ENCODE measurements at places on chromosomes 5 and 9.

- DNase-seq: no peak
Measured at GRCh38 chr5:5140479-5141338, 579 bp downstream of the ADAMTS16 start.

DNA sequence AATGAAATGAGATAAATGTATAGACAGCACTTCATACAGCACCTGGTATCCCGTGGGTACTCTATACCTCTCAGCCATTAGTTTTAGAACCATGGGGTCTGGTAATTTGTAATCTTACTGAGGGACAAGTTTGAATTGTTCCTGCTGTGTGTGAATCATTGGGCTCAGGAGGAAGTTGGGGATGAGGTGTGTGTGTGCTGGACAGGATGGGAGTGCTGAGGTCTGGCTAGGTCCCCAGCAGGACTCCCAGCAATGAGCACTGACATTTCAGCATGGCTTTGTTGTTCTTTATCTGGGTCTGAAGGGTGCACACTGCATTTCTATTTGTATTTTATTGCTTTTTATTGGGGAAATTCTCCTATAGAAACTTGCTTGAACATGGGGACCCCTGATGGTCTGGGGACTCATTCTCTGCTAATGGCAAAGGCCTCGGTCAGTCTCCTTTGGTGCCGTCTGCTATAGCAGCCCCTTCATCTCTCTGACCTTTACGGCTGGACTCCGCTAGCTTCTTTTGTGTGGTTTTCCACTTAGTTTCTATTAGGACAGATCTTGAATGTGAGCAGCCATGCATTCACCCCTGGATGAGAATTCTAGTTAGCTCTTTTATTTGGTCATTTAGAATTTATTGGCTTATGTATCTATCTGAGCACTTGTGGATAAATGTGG lies 98.1 kb downstream of the SREK1 start:
- no peak for DNase-seq

DNA sequence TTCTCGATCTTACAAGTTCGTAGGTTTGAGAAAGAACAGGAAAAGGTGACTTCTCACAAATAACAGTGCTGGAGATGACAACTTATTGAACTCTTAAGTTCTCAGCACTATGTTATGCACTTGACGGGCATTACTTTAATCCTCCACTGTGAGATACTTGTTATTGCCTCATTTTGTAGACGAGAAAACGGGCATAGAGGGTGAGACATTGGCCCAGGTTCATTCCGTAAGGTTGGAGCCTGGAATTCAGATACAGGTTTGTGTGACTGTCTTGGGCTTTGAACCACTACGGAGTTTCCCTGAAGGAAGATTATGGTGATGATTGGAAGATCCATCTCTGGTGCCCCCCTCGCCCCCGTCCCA lies 657 bp downstream of the MAT2B start:
- no peak for DNase-seq

- DNase-seq: no peak
Measured at GRCh38 chr9:112286926-112287325, 46.5 kb downstream of the PTBP3 start.

DNA sequence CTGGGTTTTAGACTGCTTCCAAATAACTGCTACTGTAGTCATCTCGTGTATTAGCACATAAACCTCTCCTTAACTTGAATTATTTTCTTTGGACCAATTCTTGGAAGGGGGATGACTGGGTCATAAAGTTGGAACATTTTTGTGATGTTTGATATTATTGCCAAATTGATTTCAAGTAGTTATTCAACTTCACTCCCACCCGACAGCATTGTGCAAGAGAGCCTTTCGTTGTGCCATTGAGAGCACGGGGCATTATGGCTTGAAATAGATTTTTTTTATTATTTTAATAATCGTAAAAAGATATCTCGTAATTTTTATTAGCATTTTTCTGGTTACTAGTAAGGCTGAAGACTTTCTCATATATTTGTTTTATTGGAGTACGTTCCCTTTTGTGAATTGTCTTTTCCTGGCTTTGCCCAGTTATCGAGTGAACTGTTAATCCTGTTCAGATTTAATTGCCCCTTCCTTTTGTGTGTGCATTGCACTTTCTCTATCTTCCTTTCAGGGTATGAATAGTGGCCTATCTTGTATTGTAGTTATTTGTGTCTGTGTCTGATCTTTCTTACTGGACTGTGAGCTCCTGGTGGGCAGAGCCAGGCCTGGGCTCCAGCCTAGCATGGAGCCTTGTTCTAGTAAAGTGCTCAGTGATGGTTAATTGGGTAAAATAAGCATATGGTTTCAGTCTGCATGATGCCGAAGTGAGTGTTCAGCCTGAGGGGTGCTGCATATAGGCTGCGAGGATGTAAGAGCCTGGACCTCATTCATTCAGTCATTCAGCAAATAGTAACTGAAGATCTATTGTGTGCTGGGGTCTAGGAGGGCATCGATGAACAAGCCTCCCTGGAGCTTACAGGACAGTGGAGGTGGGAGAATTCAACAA lies 93.5 kb upstream of the SHB start:
- no peak for DNase-seq

DNA sequence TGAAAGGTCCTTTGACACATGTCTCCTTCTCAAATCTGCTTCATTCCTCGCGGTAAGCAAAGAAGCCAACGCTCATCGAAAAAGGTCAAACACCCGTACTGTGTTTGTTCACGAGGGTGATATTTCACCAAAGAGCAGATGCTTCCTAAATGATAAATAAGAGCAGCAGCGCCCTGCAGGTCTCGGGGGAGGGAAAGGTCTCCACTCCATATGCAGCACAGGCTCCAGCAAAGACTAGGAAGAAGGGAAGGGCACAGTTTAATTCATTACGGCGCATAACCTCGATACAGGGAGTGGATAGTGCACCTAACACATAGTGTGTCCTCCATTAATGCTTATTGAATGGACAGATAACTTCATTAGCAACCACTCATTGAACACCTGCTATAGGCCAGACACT lies 593.3 kb downstream of the CDK5RAP2 start:
- no peak for DNase-seq

DNA sequence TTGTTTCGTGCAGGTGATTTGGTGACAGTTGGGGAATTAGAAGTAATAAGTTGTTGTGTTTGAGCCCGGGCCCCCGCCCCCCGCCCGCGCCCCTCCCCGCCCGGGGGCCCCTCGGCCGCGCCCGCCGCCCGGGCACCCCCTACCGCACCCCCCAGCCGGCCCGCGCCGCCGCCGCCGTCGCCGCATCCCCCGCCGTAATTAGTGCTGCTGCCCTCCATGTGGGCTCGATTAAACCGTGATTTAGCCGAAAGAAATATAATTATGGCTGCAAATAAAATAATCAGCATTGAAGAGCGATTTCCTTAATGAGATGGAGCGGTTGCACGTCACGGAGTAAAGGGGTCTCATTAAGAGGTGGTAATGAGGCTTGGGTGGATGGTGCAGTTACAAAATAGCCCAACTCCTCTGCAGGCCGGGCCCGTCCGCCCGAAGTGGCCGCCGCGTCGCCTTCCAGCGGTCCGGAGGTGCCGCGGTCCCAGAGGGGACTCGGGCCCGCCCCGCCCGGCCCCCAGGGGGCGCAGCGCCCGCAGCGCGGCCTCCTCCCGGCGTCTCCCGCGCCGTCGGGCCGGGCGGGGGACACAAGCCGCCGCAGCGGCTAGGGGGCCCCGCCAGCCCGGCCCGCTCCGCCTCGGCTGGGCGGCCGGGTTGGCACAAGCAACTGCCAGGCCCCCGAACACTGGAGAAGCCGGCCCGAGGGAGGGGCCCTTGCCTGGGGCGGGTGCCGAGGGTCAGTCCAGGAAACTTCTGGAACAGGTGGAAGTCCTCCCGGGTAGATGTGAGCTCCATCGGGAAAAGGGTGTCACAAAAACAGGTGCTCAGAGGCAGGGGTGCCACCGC lies 6.9 kb upstream of the OTP start:
- DNase-seq: peak; percentile 21

DNA sequence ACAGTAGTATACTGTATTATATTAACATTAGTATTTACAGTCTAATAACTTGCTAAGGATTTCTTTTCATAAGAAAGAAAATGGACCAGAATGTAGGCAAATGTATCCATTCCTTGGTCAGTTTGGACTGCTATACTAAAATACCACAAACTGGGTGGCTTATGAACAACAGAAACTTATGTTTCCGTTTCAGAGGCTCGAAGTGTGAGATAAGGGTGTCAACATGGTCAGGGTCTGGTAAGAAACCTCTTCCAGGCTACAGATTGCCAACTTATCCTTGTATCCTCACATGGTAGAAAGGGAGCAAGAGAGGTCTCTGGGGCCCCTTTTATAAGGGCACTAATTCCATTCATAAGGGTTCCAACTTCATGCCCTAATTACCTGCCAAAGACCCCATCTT lies 9.2 kb upstream of the ESM1 start:
- DNase-seq: no peak

DNA sequence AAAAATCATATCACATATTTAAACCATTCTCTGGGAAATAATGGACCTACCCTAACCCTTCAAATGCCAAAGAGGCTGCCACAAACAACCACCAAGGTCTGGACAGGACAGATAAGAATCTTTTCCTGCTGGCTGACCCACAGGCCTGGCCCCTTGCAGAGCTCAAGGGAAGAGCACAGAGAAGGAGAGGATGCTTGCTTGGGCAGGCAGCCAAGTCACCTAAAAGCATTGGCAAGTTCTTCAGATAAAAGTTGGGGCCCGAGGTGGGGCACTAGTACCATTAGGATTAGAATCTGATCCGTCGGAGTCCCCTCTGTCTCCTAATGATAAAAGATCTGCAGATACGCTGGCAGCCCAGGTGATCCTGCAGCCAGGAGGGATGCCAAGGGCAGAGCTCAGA lies 176.6 kb downstream of the GABBR2 start:
- no peak for DNase-seq

DNA sequence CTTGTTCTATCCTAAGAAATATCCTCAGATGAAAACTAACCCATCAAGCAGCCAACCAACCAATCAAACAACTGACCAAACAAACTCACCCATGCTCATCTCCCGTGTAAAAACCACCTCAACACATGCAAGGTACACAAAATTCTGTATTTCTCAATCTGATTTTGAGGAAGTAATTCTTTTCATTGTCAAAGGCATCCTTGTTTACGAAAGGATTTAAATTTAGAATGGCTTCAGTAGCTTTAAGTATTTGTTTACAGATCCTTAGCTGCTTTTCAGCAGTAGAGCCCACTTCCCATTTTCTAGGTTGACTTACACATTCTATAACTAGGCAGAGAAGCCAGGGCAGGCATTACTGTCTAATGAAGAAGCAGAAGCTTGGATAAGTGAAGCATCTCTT lies 78.6 kb downstream of the NTRK2 start:
- no peak for DNase-seq

DNA sequence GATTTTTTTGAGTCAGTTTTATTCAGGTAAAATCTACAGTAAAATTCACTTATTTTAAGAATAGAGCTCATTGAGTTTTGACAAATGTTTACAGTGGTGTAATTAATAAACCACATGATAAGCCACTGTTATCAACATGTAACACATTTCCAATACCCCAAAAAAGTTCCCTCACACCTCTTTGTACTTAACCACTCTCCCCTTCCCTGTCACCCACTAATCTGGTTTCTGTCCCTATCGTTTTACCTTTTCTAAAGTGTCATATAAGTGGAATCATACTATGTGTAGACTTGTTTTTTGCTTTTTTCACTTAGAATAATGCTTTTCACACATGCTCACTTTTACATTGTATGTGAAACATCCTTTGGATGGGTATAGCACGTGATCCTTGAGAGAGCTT lies 127.2 kb downstream of the KDM4C start:
- no peak for DNase-seq

DNA sequence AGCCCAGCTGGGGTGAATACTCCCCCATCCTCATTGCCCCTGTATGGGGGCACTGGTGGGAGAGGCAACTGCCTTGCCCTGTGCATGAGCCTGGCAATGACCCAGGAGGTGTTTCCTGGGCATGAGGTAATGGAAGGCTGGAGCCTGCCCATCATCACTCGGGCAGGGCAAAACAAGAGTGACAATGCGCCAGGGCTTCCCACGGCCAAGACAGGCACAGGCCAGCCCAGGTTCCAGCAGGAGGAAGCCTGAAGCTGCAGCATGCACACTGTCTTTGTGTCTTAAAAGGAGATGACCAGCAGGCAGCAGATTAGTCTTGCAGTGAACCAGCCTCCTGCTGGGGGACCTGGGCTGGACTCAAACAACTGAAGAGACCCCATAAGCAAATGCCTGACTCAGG lies 92.2 kb upstream of the SMIM23 start:
- DNase-seq: no peak

- no peak for DNase-seq
Measured at GRCh38 chr9:7342736-7343135, 456.8 kb downstream of the DMAC1 start.

- no peak for DNase-seq
Measured at GRCh38 chr5:154753792-154754191, 1.4 kb upstream of the LARP1 start.

DNA sequence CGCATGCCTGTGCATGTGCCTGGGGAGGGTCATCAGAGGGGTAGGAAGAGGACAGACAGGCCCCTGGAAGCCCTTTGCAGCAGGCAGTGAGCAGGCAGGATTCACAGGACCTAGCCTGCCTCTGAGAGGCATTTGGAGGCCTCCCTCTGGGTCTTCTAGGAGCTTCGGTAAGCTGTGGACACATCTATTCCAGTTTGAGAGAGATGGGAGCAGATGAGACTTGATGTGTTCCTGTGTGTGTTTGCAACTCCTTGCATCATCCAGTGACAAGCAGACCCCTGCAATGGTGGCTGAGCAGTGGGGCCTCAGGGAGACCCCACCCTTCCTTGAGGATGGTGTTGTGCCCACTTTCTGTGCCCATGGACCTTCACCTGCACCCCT lies 64.0 kb downstream of the GADD45G start:
- DNase-seq: no peak

- DNase-seq: no peak
Measured at GRCh38 chr9:121473229-121473628, 26.4 kb downstream of the GGTA1 start.

DNA sequence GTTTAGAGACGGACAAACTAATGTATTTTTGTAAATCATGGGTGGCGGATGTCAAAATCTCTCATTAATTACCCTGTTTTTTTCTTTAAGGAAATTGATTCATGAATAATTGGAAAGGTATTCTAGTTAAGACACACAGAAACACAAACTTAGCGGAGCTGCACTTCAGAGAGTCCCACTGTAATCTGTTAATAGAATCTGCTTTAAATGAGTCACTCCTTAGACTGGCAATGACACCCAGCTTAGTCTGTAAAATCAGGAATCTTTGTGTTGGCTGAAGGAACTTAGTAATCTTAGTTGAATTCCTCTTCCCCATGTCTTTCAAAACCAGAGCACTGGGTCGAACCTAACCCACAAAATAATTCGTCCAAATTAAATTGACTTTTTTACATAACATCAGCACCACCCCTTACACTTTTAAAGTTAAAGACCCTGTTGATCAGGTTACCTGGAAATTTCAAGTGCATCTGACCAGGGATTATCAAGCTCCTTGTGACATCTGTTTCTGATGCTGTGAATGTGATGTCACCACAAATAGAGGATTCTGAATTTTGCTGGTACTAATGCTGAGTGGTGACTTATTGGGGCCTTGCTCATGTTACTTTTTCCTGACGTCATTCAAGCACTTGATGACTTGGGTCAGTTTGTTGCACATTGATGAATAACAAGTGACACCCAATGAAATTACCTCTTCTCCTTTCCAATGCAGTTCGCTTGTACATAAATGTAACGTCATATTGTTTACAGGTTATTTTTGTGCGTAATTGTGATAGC lies 313.6 kb downstream of the KCTD16 start:
- DNase-seq: no peak

GRCh38 chr9:29714860-29715259 lies 2141.6 kb upstream of the C9orf72 start:
- DNase-seq: no peak

Measured in activated naive CD4-positive, alpha-beta T cell (primary cell).